ENCODE measurements at places on chromosomes 6 and 20.

DNA sequence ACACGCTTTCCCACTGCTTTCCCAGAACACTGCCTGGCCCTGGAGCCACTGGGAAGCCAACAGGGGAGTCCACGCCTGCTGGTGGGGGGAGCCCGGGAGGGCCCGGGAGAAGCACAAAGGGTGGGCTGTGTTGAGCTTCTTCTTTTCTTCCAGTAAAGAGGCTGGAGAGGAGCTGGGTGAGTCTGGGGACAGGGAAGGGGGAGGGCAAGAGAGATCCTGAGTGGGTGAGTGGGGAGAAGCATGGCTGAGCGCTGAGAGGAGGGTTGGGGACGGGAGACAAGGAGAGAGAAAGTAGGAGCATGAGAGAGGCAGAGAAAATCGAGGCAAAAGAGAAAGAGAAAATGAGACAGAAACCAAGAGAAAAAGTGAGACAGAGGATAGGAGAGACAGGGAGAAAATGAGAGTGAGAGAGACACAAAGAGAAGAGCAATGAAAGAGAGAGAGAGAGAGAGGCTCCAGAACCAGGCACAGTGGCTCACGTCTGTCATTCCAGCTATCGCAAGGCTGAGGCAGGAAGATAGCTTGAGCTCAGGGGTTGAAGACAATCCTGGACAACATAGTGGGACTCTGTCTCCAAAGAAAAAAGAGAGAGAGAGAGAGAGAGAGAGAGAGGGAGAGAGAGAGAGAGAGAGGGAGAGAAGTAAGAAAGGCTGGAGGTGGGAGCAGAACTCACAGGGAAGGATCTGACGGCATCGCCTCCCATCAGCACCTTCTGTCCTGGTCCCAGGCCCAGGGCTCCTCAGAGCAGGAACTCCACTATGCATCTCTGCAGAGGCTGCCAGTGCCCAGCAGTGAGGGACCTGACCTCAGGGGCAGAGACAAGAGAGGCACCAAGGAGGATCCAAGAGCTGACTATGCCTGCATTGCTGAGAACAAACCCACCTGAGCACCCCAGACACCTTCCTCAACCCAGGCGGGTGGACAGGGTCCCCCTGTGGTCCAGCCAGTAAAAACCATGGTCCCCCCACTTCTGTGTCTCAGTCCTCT lies 2.0 kb downstream of the LST1 start:
- no peak for DNase-seq

GRCh38 chr6:5580736-5581581 lies 319.6 kb downstream of the FARS2 start:
- DNase-seq, result no peak

- DNase-seq, result no peak
Measured at GRCh38 chr6:42978487-42978838, 518 bp downstream of the PEX6 start.

GRCh38 chr6:109816452-109817374 lies 125.6 kb downstream of the FIG4 start:
- DNase-seq, result no peak

DNA sequence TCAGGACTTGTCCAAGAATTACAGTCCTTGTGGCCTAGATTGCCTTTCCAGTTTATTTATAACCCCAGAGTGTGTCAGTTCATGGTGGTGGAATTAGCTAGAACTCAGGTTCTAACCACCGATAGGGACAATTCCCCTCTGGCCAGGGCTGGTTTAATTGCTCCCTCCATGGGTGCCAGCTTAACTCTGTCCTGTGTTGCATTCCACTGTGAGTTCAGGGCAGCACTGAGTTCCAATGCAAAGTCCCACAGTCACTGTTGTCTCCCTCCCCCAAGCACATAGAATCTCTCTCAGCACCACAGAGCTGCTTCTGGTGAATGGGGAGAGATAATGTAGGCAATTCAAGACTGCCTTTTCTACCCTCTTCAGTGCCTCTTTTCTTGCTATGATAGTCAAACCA lies 82.5 kb upstream of the TNFRSF21 start:
- DNase-seq, result no peak

GRCh38 chr6:6317825-6318733 lies 2.4 kb downstream of the F13A1 start:
- DNase-seq, result no peak

GRCh38 chr6:81785377-81785776 lies 32.9 kb upstream of the TENT5A start:
- DNase-seq, result no peak

DNA sequence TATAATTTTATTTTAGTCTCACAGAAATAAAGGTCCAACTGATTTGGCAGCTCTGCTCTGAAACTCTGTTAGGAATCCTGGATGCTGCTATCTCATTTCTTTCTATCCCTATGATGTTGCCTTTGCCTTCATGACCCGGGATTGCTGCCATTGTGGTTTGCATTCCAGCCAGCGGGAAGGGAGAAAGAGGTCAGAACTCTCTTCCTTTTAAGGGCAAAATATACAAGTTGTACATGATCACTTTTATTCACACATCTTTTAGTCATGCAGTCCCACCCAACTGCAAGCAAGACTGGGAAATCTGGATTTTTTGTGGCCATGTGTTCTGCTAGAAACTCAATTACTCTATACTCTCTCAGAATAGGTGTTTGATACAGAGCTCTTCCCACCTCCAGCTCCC lies 263.1 kb upstream of the ZFP64 start:
- no peak for DNase-seq

GRCh38 chr6:167296293-167296690 lies 5.2 kb downstream of the UNC93A start:
- DNase-seq, result no peak

- DNase-seq, result no peak
Measured at GRCh38 chr20:21262812-21263211, 40.3 kb upstream of the XRN2 start.

DNA sequence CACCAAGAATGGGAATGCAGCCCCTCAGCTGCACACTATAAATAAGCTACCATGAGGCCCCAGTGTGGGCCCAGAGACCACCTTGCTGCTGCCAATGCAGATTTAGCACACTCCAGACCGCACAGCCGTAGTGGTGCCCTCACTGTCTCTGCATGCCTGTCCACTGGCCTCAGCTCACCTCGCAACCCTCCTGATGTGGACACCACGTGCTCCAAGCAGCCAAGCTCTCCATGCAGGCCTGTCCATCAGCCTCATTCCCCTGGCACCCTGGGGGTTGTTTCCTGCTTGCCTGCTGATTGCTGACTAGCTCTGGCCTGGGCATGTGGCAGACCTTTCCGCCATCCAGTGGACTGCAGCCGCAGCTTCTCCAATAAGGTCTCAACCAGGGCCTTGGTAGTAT lies 36.2 kb downstream of the ZBTB9 start:
- no peak for DNase-seq

- DNase-seq, result no peak
Measured at GRCh38 chr6:151627689-151628444, 134.1 kb downstream of the CCDC170 start.

DNA sequence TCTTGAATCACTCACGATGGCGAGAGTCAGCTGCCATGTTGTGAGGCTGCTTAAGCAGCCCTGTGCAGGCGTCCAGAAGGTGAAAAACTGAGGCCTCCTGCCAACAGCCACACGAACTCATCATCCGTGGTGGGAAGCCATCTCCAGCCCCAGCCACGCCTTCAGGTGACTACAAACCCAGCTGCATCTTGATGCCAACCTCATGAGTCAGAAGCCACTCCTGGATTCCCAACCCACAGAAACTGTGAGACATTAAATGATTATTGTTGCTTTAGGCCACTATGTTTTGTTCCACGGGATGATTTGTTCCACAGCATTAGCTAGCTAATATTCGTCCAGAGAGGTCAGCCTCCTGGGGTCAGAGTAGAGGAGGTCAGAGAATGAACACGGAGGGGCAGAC lies 80.5 kb downstream of the SNX5 start:
- no peak for DNase-seq

DNA sequence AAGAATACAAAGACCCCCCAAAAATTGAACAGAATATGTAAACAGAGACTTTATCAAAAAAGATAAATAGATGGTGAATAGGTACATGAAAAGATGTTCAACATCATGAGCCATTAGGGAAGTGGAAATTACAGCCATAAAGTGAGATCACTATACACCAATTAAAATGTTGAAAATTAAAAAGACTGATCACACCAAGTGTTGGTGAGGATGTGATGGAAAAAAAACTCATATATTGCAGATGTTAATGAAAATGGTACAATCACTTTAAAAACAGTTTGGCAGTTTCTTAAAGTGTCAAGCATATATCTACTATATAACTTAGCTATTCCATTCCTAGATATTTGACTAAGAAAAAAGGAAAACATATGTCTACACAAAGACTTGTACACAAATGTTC lies 280.5 kb downstream of the DHX35 start:
- DNase-seq, result no peak

- DNase-seq, result no peak
Measured at GRCh38 chr20:50837532-50838321, 42.9 kb downstream of the BCAS4 start.

- no peak for DNase-seq
Measured at GRCh38 chr20:36501367-36502006, 39.8 kb upstream of the MYL9 start.

DNA sequence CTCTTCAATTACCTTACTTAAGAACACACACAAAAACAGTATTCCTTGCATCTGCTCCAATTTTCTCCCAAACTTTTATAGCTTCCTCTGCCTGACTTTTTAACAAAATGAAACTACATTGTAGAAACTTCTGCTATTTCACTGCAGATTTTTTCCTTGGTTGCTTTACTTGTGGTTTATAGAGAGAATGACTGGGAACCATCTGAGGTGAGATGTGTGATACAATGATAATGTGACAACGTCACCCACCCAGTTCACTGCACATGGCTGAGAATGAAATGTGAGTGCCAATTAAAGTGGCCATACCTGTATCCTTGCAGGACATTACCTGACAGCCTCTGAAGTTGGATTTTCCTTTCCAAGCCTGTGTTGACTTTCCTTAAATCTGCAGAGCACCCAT lies 258.4 kb downstream of the CD83 start:
- no peak for DNase-seq

GRCh38 chr6:5199702-5200101 lies 61.0 kb downstream of the LYRM4 start:
- DNase-seq, result no peak

GRCh38 chr20:37350649-37351574 lies 5.0 kb downstream of the SRC start:
- DNase-seq, result no peak

- no peak for DNase-seq
Measured at GRCh38 chr6:39923861-39924260, 10.4 kb downstream of the MOCS1 start.

- DNase-seq, result no peak
Measured at GRCh38 chr20:6496874-6497273, 270.6 kb upstream of the BMP2 start.

GRCh38 chr20:48808382-48809034 lies 19.3 kb downstream of the PREX1 start:
- DNase-seq, result no peak

GRCh38 chr20:13775867-13776266 lies 8.9 kb downstream of the ESF1 start:
- no peak for DNase-seq

DNA sequence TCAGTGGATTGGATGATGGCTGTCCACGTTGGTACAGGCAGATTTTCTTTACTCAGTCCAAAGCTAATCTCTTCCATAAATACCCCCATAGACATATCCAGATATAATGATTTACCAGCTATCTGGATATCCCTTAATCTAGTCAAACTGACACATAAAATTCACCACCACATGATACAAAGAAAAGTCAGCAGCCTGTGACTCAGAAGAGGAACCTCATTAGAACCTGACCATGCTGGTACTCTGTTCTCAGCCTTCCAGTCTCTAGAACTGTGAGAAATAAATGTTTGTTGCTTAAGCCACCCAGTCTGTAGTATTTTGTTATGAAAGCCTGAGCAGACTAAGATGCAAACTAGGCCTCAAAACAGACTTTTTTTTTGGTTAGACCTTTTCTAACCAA lies 431.3 kb upstream of the RNF217 start:
- DNase-seq, result no peak

DNA sequence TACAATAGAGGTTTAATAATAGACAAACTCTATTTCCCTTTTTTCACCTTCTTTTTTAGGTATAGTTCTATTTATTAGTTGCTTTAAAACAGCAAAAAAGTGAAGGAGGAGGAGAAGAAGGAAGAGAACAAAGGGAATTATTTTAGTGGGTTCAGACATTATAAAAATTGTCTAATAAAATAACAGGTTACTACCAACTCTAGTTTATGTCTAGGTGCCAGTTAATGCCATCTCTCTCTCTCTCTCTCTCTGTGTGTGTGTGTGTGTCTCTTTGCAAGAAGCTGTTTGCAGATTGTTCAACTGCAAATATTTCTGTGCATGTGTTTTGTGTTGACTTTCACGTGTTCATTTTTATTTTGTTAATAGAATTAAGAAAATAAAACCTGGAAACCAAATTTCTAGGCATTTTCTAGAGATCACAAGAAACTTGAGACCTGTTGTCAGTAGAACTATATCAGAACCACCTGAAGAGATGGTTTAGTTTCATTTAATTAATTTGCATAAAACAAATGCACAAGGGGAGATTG lies 313.5 kb upstream of the SGK1 start:
- DNase-seq, result no peak

- DNase-seq, result no peak
Measured at GRCh38 chr20:25084626-25085187, 2.8 kb upstream of the VSX1 start.

DNA sequence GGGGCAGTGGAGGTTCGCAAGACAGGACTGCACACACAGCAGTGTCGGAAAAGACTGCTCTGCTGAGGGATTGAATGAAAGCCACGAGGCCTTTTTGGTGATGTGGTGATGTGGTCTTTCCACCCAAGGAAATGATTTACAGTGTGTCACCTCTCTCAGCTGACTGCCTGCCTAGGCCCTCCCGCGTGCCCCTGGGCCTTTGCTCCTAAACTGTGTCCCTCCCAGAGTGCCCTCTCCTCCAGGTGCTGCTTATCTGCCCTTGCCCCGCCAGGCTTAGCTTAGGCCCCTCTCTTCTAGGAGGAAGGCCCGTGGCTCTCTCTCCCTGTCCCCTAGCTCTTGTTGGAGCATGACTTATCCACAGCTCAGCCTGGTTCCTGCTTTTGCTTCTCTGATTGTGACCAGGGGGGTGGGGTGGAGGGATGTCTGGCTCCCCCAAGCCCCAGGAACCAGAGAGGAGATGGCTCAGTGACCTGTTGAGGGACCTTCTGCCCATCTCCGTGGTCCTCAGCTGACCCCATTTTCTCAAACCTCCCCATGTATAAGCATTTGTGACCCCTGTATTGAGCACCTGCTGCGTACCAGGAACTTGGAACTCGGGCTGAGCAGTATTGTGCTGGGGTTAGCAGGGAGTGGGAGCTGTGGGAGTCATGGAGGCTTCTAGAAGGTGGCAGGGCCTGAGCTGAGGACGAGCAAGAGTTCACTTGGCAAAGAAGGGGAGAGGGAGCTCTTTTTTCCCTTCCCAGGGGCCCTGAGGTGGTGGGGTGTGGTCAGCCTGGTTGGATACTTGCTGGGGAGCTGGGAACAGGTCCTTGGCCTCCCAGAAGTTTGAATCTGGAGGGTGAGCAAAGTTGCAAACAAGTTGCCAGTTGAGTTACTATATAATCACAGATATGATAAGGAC lies 2.2 kb downstream of the SRC start:
- DNase-seq, result no peak

DNA sequence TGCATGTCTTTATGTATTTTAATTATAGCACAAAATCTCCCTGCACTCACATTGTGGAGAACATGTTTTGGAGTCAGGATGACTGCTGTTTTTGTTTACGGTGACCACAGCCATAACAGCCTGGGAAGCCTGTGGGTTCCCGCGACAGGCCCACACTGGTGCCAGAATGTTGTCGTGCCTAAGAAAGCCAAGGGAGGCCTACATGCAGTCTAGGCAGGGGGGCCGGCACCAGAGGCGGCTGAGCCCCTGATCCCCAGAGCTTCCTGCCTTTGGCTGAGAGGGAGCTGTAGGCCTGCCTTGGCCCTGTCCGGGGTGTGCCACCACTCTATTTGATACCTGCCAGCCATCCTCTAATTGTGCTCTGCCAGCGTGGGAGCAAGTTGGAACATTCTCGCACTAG lies 46.7 kb downstream of the TBC1D7 start:
- DNase-seq, result no peak
